Fibroblast of mammary gland (primary cell): ENCODE measurements at places on chromosomes 1 and 21.
A peak's percentile ranks its signal among the peaks of the same experiment; 100 is the strongest.

DNA sequence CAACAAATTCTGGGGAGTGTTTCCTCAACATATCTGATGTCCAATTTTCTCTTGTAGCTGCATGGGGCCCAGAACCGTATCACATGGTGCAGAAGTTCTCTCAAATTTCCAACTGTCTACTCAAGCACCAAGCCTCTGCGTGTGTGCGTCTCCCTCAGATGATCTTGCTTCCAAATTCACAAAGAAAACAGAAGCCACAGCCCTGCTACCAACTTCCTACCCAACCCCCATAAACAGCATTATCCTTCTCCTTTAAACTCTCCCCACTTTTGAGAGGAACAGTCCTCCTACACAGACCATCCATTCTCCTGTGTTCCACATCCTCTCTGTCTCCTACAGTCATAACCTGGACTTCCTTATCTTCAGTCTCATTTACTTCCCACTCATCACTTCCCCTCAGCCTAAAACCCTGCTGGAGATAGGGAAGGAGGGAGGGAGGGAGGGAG is 354.1 kb downstream of the SMYD3 start:
- DNase-seq, result no peak

DNA sequence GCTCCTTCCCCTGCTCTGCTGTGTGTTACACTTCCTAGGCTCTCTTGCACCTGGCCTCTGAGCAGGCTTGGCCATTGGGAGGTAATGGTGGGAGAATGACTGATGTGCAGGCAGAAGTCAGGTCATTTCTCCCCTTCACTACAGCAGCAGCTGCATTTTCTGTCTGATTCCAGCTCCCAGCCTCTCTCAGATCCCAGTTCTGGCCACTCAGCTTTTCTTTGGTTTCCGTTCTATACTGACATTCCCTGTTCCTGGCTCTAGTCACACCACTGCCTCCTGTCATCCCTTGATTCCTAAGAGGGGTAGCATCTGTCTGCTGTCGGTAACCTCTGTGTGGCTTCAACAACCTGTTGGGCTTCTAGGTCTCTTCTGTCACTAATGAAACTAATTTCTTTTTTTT is 127.7 kb upstream of the HOOK1 start:
- DNase-seq, result no peak

DNA sequence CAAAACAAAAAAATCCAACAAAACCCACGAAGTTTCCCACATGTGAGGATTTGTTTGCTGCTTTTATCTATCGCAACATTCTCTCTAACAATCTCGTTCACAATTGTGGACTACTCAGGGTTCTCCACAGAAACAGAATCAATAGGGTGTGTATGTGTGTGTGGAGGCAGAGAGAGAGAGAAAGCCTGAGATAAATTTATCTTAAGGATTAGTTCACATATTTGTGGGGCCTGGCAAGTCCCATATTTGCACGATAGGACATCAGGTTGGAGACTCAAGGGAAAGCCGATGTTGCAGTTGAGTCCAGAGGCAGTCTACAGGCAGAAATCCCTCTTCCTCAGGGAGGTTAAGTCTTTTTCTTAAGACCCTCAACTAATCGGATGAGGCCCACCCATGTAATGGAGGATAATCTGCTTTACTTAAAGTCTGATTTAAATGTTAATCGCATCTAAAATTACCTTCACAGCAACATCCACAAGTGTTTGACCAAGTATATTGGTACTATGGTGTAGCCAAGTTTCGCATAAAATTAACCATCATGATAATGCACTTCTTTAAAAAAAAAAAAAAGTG is 31.7 kb downstream of the ADAMTS1 start:
- DNase-seq, result no peak

DNA sequence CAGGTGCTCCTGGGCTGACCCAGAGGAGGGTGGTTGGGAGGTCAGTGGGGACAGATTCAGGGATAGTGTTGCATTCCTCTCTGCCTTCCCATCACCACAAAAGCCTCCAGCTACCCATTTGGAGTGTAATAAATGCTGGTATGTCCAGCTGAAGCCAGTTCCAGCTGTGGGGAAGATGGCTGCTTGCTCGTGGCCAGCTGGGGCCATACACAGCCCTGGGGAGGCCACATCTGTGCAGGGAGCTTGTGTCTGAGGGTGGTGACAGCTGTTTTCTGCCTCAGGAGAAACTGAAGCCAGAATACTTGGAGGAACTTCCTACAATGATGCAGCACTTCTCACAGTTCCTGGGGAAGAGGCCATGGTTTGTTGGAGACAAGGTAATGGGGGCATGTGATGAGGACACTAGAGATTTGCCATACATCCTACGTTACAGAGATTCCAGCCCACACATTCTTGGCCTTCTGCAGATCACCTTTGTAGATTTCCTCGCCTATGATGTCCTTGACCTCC is 2.7 kb downstream of the GSTM4 start:
- DNase-seq, result no peak

DNA sequence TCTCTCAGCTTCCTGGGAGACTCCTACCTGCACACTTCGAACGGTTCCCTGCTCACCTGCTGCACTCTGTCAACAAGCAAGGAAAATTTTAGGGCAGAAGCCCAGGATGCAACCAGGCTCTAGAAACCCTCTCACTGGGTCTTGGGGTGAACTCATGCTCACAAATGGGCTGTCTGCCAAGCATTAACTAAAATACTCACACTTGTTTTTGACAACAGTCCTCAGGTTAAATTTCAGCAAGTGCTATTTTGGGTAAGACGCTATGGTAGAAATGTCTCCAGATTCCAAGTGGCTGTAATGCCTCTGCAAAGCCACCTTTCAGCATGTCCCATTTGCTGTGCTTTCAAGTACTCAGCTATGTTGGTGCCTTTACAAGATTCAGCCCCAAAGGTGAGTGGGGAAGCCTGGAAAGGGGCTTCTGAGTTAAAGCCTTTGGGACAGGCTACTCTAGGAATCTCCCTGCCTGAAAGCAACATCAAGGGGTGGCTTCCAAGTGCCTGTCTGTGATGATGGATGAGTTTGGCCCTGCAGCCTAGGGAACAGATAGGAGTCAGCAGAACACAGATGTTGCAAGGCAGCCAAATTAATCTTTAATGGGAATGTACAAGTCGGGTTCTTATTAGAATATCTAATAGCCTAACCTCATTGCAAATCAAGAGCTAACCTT is 211.9 kb upstream of the SPAG17 start:
- DNase-seq, result peak; percentile 17

- no peak for DNase-seq
These were observed 211.5 kb downstream of the LHX8 start for GRCh38 chr1:75345538-75346292.

DNA sequence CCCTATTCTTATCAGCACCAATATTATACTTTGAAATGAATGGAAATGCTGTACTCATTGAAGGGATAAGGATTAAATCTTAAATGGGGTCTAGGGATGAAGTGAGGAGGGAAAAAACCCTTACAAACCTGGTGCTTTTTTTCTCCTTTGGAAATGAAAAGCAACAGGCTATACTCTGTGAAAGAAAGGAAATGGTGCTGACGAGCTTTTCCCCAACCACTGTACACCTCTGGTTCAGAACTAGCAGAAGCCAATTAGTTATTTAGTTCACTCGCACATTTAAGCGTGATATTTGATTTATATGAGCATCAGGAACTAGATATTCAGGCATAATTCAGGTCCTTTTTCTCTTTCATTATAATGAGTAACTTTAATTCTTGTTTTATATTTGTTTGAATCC is 74.5 kb upstream of the S1PR1 start:
- no peak for DNase-seq

DNA sequence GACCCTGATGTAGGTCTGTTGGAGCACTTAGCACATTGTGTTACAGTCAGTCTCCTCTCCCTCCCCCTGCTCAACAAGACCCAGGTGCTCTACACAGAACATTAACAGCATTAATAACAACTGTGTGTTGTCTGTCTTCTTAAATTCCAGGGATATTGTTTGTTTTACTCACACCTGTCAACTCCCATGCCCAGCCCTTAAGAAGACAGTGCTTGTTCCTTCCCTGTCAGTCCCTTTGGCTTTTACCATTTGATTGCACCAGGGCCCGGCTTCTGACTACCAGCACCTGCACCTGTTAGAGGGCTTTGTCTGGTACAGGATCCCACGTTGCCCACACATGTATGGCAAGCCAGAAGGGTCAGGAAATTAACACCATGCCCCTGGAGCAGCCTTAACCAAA is 11.7 kb downstream of the RIMKLA start:
- DNase-seq, result no peak

GRCh38 chr1:217089361-217090014 is 366.3 kb upstream of the ESRRG start:
- DNase-seq, result peak; percentile 15

DNA sequence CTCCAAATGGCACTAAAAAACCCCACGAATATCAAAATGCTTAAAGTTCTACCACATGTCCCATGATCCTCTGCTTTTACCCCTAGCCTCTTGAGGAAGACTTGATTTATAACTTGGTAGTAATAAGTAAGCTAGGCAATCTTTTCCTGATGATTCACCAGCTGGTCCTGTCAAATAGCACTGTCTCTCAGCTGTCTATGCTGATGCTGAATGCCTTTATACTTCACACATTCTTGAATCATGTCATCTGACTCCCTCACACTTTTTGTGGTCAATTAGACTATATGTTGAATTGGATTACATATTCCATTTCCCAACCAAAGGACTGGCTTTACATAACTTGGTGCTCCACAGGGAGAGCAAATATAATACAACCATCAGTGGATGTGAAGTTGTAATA is 16.6 kb downstream of the C21orf91 start:
- peak; percentile 54 for DNase-seq

DNA sequence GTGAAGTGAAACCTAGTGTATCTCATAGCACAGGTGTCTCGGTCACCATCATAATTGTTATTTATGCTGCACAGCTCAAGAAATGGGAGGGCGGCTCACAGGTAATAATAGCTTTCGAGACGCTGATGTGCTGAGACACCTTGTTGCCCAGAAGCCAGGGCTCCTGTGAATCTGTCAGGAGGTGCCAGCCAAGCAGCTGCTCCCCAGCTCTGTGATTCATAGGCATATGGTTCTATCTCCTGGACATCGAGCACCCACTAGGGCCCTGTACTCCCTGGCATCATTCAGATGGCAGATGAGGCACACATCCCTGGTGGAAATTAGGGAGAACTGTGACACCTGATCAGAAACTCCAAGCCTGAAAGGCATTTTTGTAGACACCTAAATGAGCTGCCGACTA is 53.5 kb downstream of the SYT6 start:
- DNase-seq, result no peak

DNA sequence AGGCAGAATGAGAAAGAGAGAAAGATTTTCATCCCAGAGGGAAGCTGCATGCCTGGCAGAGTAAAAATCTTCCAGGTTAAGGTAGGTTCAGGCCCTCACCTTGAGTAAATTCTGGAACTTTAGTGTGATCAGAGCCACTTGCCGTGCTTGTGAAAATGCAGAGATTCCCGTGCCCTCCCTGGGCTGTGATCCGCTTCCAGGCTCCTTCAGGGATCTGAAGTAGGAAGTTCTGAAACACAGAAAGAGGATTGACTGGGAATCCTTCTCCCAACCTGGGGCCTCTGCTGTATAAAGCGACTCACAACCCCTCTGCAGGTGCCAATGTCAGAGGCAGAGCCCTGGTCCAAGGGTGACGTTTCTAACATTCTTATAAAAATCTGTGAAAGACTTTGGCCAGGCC is 26.6 kb downstream of the NUAK2 start:
- no peak for DNase-seq

DNA sequence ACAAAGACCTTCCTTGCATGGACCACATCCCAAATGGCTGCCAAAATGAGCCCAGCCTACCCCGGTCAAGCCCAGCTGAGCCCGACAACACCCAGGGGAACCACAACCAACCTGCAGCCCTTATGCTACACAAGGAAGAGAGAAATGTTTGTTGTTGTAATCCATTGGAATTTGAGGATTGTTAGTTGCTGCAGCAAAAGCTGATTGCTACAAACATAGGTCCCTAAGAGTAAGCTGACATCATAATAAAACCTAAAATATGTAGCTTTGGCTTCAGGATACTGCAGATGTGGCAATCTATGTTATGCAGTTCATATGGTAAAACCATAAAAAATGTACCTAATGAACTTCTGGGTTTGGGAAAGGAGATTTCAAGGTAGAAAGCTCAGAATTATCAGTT is 65.5 kb upstream of the DNAH14 start:
- peak; percentile 30 for DNase-seq

GRCh38 chr1:162696286-162696862 is 64.1 kb downstream of the DDR2 start:
- DNase-seq, result peak; percentile 95

GRCh38 chr1:47679826-47680225 is 242.0 kb downstream of the FOXD2 start:
- DNase-seq, result no peak

- DNase-seq, result peak; percentile 72
These were observed 422.8 kb downstream of the CAMTA1 start for GRCh38 chr1:7207875-7208646.

DNA sequence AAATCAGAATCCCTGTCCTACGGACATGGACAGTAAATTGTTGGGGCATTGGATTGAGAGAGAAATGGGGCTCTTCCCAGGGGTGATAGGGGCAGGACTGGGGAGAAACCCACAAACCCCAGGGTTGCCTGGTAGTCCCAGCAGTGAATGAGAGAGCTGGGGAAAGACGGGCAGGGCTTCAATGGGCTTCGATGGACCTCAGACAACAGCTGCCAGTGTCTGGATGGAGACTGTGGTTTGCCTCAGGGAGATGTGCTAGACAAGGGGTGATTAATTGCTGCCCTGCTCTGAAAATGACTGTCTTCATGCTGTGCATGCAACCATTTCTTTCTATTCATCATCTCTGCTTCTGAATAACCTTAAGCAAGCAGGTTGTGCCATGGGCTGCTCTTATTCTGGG is 7.4 kb downstream of the GPR25 start:
- no peak for DNase-seq

GRCh38 chr1:199720496-199720895 is 307.0 kb upstream of the NR5A2 start:
- no peak for DNase-seq

DNA sequence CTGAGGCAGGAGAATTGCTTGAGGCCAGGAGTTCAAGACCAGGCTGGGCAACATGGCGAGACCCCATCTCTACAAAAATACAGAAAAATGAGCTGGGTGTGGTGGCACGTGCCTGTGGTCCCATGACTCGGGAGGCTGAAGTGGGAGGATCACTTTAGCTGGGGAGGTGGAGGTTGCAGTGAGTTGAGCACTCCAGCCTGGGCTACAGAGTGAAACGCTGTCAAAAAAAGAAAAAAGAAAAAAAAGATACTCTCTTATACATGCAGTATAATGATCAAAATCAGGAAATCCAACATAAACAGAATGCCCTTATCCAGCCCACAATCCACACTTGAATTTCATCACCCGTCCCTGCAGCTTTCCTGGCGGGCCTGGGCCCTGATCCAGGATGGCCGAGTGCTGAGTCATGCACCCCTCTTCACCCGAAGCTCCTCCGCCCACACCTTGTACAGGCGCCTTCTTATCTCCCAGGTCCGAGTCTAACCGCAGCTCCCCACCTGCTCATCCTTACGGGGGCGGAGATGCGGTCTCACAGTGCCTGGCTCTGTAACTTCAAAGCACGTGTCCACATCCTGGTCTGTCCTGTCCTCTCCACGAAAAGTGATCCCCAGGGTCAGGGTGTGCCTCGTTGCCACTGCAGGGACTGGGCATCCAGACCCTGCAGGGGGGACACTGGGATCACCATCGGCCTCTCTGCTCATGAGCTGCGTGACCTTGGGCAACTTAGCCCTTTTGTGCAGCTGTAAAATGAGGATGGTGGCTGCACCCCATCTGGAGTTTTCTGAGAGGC is 120.2 kb upstream of the SLC45A1 start:
- DNase-seq, result peak; percentile 93

GRCh38 chr1:214248311-214249085 is 32.5 kb upstream of the SMYD2 start:
- DNase-seq, result peak; percentile 54
